ENCODE measurements at places on chromosomes 7 and 10.

- DNase-seq, result no peak
Observed at GRCh38 chr10:132693676-132694075, 92.3 kb downstream of the NKX6-2 start.

- no peak for DNase-seq
Observed at GRCh38 chr10:61337741-61338140, 115.4 kb downstream of the TMEM26 start.

GRCh38 chr10:61778137-61778536, 115.4 kb downstream of the CABCOCO1 start:
- no peak for DNase-seq

DNA sequence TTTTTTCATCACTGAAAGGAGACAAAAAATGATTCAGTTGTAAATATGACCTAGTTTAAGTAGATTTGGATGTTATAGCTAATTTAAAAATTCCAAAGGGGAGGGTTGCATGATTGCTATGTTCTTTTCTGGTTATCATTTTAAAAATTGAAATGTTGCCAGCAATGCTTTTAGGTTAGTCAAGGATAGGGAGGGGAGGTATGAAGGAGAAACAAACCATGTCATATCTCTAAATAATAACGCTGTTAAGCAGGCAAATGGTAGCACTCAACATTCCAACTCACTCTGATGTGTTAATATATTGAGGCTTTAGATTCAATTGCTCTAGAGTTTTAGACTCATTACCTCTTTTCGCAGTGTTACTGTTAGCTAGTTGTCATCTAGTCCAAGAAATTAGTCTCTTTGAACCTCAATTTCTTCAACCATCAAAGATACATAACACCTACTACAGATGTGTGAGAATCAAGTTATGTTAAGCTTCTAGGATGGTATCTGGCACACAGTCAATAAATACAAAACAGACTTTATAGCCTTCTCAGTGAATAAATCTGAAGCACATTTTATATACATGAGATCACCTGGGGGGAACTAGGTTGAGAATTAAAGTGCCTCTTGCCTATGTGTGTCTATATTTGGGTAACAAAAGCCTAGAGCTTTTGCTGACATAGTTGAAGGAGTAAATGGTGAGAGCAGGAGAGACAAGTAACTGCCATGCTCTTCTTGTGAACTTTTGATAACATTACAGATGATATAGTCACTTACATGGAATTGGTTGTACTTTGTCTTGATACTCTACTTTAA, 124.9 kb downstream of the CSTF2T start:
- no peak for DNase-seq

GRCh38 chr10:13683017-13683416, 96.3 kb downstream of the PRPF18 start:
- DNase-seq, result no peak

DNA sequence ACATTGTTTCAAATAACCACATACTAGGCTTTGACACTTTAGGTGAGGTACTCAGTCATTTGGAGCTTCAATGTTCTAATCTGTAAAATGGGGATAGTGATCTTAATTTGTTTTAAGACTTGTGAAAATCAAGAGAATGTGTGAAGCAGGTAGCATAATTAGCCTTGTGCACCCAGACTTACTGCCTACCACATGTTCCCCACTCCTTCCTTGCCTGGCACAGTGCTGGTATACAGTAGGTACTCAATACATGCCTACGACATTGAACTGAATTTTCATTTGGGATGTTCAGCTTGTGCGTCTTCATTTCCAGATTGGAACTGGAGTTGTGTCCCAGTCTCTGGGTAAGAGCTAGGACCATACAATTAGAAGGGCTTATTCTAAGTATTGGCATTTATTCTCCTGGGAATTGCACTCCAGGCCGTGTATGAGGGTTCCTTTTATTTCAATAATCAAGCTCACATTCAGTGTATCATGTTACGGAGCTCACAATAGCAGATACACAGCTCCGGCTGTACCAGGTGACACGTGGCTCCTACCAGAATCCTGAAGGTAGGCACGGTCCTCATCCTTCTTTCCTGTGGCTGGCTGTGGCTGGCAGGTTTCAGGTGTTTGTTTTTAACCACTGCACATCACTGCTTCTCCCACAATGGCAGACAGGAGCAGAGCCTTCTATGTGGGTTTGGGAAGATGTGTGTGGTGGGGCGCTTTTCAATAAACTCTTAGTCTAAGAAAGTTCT, 109.4 kb upstream of the PDCD4 start:
- no peak for DNase-seq

DNA sequence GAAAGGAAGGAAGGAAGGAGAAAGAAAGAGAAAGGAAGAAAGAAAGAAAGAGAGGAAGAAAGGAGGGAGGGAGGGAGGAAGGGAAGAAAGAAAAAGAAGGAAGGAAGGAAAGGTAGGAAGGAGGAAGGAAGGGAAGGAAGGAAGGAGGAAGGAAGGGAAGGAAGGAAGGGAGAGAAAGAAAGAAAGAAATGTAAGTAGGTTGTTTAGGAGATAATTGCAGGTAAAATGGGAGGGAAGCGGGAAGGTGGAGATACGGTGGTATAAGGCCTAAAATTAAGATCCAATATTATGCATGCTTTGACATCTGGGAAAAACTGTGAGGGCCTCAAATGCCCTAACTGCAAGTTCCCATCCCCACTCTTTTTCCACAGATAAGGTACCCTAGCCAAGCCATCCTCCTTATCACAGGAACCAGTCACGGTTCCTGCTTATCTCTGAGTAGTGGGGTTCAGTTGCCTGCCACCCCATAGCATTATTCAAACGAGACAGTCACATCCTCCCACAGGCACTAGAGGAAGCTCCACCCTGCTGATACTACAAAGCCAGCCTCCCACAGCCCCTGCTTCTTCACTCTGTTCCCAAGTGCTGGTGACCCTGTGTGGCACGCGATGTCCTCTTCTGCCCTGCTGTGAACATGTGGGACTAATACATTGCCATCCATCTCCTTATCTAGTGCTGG, 28.7 kb downstream of the ST8SIA6 start:
- DNase-seq, result no peak

DNA sequence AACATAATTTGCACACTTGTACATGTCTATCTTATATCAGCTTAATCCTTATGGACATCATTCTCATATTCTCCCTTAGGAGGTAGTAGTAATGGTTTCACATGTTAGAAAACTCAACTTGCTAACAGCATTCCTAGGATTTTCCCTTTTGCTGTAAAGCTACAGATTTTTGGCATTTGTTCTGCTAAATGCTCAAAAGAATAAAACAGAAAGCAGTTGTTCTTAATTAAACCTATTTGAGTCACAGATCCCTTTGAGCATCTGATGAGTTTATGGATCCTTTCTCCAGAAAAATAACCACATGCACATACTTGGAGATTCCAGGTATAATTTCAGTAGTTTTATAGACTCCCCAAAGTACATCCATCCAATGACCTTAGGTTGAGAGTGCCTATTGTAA, 122.9 kb upstream of the BET1 start:
- DNase-seq, result no peak

DNA sequence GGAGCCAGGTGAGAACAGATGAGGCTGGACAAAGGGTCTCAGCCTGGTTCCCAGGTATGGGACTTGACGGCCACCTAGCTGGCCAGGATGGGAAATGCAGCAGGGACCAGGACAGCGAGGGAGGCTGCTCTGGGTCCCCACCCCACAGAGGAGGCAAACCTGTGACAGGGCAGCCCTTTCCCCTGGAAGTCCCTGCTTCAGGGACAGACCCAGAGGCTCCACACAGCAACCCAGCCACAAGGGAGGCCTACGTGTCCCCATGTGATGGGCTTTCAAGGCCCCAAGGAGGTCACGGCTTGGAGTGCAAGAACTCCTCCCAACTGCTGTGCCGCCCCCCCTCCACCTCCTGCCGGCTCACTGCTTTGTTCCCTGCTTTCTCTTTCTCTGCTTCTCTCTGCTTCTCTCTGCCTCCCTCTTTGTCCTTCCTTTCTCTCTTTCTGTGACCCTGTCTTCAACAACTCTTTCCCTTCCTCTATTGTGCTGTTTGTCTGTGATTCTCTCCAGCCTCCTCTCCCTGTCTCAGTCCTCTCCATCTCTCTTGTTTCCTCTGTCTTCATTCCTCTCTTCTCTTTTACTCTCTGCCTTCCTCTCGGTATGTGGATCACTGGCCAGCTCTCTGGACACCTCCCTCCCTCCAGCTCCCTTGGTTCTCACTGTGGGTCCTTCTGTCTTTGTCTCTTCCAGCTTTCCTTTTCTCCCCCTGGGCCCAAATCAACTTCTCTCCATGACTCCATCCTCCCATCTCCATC, 9.6 kb upstream of the EIF5AL1 start:
- no peak for DNase-seq

- no peak for DNase-seq
Observed at GRCh38 chr10:104274762-104275721, 6.1 kb downstream of the GSTO2 start.

DNA sequence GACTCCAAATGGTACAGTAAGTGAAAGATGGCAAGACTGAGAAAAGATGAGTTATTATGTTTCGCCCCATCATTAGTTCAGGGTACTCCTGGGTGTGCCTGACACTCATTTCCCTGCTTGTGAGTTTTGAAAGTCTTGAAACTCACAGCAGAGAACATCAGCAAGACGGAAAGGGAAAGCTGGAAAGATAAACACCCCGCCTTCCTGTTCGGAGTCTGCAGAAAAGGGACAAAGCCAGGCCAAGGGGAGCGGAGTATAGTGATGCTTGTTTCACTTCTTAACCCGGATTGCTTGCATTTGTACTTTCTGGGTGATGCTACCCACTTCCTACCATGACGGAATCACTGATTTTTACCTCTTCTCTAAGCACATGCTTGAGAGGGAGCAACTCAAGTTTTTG, 294.5 kb downstream of the FRMD4A start:
- DNase-seq, result no peak

DNA sequence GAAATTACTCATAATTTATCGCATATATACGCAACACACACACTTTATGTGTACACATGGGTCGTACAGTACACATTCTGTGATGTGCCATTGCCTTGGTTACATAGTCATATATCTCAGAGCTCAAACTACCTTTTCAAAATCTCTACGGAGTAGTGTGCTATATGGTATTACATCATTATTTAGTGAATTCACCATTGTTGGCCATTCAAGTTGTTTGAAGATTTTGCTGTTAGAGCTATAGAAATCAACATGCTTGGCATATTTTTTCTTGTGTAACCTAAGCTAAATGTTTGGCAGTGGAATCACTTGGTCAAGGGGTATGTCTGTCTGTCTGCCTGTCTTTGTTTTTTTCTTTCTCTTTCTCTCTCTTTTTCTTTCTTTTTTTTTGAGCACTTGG, 42.0 kb upstream of the MMD2 start:
- no peak for DNase-seq

- DNase-seq, result no peak
Observed at GRCh38 chr7:99531354-99531765, 20.6 kb downstream of the FAM200A start.

DNA sequence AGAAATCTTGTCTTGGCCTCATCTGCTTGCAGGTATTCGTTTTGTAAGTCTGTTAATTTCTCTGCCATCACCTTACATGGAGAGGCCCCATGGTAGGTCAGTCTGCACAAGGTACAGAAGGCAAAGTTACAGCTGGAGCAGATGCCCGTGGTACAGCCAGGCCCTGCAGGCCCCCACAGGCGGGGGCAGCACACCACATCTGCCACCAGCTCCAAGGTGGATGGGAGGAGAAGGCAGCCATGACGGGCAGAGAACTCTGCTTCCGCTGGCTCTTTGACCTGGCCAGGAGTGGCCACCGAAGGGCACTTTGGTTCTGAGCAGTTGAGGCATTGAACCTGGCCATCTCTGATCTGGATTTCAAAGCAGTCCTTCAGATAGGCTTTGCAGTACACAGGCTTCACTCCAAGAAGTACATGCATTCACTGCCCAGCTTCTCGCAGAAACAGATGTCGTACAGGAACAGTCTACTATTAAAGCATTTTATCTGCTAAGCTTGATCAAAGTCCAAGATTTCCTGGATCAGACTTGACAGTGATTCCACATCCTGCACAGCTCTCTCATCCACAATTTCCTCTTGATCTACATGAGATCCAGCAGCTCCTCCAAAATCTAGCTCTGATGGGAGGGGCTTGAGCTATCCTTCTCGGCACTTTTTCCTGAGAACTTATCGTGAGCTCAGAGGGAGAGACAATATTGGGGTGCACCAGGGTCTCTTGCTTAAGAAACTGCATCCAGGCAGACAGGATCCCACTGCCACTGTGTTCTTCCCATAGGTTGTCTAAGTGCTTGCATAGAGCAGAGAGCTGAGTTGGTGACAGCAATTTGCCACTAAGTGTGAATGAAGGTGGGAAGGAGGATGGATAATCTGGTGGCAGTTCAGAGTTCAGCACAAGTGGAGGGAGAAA, 120.7 kb downstream of the TRRAP start:
- no peak for DNase-seq

DNA sequence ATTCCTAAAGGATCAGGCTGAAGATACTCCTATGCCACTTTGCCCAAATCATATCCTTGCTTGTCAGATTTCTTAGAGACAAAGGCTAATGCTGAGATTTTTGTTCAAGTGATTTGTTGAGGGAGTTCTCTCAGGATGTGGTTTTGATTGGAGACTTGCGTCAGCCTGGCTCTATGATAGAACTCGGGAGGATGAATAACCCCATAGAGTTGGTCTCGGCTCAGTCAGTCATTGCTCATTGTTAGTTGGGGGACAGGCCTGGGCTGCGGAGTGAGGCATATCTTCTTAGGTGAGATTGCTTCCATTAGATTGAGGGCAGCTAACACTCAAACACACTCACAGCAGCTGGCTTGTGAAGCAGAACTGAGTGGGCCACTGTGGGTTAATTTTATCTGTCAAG, 203.4 kb downstream of the KIF20B start:
- no peak for DNase-seq

DNA sequence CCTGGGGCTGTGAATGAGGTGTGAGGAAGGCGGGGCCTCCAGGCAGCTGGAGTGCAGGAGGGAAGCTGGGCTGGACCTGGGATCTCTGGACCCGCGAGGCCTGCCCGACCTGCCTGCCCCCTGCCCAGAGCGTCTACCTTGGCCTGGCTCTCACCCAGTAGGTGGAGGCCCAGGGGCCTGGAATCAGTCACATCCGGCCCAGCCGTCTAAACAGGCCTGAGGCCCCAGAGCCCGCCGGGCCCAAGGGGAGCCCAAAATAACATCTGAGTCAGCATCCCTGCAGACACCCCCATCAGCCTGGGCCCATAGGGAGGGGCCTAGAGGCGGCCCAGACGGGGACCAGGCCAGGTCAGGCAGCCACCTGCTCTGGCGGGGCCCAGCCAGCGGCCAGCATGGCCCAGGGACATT, 15.1 kb upstream of the ELN start:
- no peak for DNase-seq

- no peak for DNase-seq
Observed at GRCh38 chr7:68417002-68417401, 1181.3 kb upstream of the AUTS2 start.

- no peak for DNase-seq
Observed at GRCh38 chr7:74199551-74200355, 10.1 kb upstream of the LAT2 start.

GRCh38 chr10:16425449-16425848, 11.4 kb upstream of the PTER start:
- no peak for DNase-seq

- no peak for DNase-seq
Observed at GRCh38 chr10:101902032-101902819, 58.6 kb upstream of the KCNIP2 start.

DNA sequence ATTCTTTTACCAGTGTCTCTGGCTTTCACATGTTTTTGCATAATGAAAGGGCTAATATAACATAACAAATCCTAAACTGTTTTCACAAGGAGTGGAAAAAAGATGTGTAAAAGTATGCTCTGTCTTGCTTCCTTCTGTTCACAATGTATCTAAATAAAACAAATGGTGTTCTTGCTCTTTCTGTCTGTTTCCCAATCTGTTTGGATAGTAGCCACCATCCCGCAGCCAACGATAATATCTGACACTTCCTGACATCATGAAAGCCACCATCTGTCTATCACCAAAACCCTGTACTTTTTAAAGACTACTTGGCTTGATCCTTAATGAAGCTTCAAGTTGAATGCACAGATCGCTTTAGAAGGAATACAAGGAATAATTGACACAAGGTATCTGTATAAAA, 246.2 kb downstream of the ETV1 start:
- no peak for DNase-seq

Data from amniotic stem cell (primary cell).